ENCODE measurements at places on chromosomes 5 and 9.

- DNase-seq = no peak
Measured at GRCh38 chr9:81598811-81599210, 90.5 kb downstream of the TLE1 start.

GRCh38 chr9:26341545-26341944 is 551.1 kb downstream of the CAAP1 start:
- DNase-seq = no peak

DNA sequence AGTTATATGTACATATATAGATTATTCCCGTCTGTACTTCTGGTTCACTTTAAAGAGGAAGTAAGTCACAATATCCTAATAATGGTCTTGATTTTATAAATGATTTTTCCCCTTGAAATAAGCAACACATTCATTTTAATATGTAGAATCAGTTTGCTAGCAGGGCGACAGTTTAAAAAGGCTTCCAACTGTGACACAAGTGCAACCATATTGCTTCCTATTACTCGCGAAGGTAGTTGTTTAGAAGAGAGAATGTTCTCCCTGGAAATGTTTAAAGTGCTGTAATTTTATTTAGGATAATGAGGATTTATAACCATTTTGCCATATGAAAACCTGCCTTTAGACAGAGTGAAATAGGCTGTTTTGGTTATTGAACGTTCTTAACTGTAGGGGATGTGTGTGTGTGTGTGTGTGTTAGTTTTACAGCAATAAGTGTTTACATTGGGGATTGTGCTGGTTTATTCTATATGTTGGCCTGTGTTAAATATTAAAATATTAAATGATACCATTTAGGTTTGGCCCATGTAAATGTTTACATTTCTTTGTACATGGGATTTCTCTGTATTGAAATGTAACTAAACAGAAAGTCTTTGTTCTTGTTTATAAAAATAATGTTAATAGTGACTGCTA is 138.3 kb downstream of the PBX3 start:
- no peak for DNase-seq

GRCh38 chr5:55456216-55456895 is 78.4 kb downstream of the PLPP1 start:
- DNase-seq = no peak

GRCh38 chr5:164277720-164278119 is 772.3 kb downstream of the MAT2B start:
- DNase-seq = no peak

DNA sequence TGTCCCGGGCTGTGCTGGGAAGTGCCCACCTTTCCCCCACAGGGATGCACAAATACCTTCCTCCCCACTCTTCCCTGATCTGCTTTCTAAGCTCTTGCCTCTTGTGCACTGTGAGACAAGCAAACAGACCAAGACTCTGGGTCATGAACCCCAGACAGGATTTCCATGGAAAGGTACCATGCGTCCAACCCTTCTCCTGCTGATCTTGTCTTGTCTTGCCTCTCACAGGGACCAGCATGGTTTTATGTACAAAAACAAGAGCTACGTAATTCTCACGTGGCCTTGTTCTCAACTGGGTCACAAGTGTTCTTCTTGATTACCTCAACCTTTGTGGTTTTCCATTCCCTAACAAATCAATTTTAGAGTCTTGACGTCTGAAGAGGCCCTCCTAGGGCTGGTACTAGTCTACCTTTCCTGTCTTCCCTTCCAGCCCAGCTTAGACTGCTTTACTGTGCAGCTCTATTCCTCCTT is 176.5 kb upstream of the MAP3K1 start:
- DNase-seq = no peak

GRCh38 chr5:129204525-129204924 is 110.0 kb downstream of the ISOC1 start:
- no peak for DNase-seq

DNA sequence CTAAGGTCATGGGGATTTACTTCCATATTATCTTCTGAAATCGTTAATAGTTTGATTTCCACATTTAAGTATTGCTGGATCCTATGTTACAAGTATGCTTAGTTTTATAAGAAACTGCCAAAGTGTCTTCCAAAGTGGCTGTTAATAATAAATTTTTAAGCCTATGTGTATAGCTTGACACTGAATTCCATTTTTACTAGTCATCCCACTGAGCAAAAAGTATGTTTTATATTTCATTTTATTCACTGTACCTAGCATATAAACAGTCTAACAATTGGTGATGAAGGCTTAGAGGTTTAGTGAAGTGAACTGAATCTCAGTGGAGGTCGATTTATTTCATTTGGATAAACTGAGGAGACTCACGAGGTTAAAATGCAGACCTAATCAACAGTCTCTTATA is 174.6 kb downstream of the ADAMTS6 start:
- DNase-seq = no peak

DNA sequence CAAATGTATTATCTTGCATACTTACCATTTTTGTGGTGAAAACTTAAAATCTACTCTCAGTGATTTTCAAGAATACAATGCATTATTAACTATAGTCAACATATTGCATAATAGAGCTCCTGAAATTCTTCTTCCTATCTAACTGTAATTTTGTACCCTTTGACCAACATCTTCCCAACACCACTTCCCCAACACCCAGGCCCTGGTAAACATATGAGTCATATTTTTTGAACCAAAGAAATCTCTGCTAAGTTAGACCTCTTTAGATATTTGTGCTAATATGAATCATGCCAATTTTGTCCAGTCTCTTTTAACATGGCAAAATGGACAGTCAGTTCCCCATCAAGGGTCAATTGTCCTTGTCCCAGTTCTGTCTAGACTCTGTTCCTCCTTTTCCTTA is 18.5 kb upstream of the RGS7BP start:
- DNase-seq = no peak

DNA sequence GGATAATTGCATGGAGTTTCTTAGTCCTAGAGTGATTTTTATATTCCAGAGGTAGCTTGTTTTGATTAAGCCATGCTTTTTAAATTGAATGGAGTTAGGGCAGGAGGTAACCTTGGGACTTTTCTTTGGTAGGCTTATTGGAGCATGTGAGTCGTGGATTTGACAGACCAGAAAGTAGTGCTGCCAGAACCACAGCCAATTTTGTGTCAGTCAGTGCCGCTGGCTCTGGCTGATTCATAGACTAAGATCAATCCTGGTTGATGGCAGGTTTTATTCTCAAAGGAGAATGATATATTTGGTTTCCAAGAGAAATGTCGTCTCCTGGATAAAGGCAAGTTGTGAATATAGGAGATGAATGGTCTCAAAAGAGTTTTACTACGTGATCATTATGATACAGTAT is 20.3 kb downstream of the RAI14 start:
- DNase-seq = no peak

DNA sequence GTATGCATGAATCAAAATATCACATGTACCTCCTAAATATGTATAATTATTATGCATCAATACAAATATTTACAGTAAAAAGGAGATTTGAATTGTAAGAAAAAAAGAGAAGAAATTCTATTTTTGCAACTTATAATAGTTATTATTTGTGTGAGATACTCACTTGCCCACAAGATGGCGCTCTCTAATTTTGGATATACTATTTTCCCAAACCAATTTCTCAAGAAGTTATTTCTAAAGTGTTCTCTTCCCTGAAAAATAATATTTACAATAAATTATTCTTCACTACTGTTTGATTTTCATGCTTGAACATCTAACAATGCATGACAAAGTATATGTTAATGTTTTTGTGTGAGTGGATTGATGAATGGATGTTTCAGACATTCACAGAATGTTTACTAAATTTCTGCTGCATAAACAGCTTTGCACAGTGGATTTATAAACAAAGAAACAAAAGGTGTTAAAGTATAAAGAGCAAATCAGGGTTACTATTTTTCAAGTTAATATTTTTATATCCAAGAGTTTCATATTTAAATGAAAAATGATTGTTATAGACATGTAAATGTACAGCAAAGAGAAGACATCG is 503.4 kb downstream of the PDE4D start:
- DNase-seq = peak; percentile 15

GRCh38 chr5:33712664-33713063 is 179.1 kb downstream of the ADAMTS12 start:
- DNase-seq = no peak

GRCh38 chr5:66892716-66893115 is 296.5 kb downstream of the MAST4 start:
- DNase-seq = no peak

- DNase-seq = no peak
Measured at GRCh38 chr9:70586476-70586875, 172.0 kb upstream of the KLF9 start.

Data from naive thymus-derived CD8-positive, alpha-beta T cell (primary cell).